ENCODE measurements at places on chromosomes 6 and 20.

DNA sequence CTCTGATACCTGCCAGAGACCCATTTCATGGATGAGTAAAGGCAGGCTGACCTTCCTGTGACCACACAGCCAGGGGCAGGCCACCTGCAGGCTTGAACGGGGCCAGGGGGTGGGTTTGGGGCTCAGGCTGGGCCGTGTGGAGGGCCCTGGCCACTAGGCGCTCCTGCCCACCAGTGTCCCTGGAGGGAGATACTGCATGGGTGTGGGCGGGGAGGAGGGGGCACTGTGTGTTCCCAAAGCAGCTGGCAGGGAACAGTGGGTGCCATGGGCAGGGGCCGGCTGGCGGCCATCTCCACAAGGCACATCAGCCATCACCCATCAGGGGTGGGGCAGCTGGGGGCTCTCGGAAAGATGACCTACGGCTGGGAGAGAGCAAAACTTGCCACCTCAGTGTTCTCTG, 15.4 kb downstream of the SRC start:
- no peak for DNase-seq

- peak; percentile 53 for DNase-seq
Observed at GRCh38 chr6:88813045-88813444, 150.4 kb downstream of the RNGTT start.

DNA sequence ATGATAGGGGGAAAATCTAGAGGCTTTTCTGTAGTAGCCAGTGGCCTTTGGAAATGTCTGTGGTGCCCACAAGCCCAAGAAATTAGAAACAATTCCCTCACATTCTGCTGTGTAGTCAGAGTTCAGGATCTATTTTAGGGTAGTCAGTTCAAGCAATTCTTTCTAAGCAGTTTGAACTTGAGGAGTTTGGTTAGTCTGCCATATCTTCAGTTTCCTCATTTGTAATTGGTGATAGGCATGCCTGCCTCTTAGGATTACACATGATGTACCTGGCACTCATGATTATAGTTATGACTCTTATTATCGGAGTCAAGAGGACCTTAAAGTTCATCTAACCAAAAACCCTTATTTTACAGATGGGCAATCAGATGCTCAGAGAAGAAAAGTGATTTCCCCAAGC, 21.2 kb upstream of the MEP1A start:
- no peak for DNase-seq

GRCh38 chr6:88908598-88909548, 54.5 kb downstream of the RNGTT start:
- DNase-seq, result no peak

GRCh38 chr20:63053432-63054102, 46.8 kb upstream of the BHLHE23 start:
- no peak for DNase-seq

DNA sequence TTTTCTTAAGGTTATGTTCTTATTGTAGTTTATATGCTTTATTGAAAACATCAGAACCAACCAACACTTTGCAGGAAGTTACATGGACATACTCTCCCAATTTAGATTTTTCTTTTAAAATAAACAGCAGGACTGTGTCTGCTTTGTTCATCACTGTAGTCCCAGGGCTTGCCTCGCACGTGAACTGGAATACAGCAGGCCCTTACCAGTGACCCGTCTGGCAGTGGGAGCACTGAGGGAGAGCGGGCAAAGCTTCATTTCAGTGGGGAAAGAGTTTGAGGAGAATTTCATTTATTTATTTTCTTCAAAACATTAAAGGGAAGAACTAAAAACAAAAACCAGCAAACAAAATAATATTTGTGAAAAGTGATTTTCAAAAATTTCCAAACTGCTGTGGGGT, 230.8 kb downstream of the PAX1 start:
- no peak for DNase-seq

DNA sequence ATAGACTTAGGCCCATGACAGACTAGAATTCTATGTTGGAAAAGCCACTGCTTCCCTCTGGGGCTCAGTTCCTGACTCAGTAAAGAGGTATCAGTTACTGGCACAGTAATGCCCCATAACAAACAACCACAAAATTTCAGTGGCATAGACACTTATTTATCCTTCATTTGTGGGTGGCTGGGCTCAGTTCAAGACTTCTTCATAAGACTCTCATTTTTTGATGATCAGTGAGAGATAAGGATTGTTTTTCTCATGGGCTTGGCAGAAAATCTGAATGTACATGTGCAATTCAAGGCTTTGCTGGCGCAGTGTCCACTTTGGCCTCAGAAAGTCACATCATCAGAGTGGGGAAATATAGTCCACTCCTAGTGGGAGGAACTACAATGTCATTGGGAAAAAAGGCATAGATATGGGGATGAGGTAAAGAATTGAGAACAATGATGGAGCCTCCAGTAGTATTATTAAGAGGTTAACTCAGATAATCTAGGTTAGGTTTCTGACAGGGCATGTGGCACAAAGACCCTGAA, 384.6 kb upstream of the FLRT3 start:
- no peak for DNase-seq

GRCh38 chr6:112033791-112034615, 19.9 kb upstream of the CCN6 start:
- no peak for DNase-seq

GRCh38 chr20:17343656-17344452, 117.0 kb downstream of the PCSK2 start:
- DNase-seq, result no peak

DNA sequence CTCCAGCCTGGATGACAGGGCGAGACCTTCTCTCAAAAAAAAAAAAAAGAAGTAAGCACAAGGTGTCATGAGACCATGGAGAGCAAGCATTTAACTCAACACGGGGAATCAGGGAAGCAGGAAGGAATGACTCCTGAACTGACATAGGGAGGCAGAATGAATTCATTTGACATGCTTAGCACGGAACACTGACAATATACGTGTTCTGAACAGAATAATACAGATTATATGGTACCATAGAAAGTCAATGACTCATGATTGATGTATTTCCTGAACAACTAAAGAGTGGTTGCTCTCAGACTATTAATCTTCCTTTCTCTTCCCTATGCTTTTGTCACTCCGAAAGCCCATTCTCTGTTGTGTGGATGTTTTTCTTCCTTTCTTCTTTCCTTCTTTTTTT, 20.7 kb upstream of the ASIP start:
- DNase-seq, result no peak

DNA sequence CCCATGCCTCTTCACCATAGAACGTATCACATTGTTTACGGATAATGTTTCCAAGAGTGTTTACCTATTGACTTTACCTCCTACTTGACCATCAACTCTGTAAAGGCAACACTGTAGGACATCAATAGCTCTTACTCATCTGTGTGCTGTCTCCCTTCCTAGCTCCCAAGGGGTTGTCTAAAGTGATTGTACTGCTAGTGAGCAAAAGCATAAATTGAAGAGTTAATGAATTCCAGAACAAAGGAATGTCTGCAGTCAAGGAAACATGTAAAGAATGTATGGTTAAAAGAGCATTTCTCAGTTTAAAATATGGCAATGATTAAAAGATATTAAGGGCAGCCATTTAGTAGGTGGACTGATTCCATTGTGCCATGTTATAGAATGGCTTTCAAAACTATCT, 985.4 kb downstream of the TBC1D32 start:
- DNase-seq, result peak; percentile 0

DNA sequence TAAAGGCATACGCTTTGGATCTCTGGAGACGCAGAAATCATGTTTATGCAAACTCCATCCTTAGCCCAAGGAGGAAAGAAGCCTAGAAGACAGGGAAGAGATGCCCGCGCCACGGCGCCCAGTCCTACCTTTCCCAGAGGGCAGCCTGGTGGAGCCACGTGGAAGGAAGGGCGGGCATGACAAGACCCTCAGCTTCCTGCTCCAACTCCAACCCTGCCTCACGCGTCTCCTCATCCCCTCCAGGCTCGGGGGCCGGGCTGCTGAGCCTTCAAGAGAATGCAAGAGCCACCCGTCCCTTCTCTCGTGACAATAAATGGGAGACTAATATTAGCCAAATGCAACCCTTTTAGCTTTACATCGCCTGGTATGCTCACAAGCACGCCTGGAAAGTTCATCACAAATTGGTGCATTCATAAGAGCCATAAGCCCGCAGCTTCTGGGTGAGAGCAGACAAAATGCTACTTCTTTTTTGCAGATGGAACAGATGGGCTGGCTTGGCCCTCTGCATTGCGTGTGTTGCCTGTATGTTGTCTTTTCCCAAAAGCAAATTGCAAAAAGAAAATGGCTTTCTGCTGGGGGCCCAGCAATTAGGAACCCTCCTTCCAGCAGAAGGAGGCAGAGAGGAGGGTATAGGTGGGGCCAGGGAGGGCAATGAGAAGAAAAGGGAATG, 8.2 kb upstream of the NTSR1 start:
- no peak for DNase-seq

DNA sequence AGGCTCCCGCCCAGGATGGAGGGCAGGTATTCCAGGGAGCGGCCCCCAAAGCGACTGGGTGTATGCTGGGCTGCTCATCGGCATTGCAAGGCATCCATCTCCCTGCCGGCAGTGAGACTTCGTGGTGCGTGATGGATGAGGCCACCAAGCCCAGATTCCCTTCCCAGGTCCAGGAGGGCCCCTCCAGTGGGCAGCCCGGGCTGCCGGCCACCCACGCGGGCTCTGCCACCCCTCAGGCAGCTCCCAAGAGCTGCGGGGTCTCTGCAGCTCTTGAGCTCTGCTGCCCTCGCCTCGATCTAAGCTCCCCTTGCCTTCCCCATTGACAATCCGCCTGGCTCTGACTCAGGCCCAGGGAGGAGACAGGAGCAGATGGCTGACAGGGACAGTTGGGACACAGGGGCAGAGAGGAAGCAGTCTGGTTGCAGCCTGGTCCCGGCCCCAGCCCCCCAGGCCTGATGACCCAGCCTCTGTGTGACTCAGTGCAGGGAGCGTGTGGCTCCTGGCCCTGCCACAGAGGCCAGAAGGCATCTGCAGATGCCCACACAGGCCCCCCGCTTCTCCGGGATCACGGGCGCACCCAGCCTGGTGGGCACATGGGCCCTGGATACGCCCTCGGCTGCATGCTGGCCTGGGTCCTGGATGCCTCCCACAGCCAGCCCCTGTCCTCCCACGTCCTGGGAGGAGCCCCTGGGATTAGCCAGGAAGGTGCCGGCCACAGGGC, 33.0 kb downstream of the SLCO4A1 start:
- DNase-seq, result no peak

GRCh38 chr6:46637145-46637544, 15.5 kb downstream of the CYP39A1 start:
- no peak for DNase-seq

DNA sequence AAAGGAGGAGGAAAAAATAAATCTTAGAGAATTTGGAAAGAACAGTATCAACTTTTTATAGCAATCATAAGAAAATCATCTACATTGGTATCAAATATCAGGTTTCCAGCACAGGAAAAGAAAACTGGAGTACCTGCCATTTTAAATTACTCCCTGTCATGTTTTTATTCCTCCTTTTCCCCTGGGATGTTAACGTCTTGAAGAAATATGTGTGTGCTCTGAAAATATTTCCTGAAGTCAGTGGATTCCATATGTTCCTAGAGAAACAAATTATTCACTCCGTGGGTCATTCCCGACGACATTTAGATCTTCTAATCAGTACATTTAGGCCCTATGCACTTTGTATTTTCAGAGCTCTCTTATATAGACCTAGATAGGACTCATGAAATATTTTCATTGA, 42.0 kb upstream of the RSPO3 start:
- DNase-seq, result no peak

DNA sequence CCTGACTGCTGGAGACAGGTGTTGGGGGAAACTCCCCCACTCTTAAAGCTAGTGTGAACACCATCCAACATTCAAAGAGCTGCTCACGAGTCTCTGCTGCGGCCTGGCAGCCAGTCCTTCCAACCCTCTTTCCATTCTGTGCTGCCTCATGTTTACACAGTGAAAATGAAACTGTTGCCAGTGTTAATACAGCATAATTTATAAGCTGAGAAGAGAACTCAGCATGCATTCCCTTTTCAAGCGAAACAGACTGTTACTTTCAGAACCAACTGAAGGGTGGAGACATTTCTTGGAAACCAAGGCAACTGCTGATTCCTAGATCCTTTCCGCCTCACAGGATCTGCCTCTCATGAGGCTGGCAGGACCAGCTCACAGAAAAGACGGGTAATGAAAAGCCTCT, 533.8 kb upstream of the ID4 start:
- peak; percentile 57 for DNase-seq

DNA sequence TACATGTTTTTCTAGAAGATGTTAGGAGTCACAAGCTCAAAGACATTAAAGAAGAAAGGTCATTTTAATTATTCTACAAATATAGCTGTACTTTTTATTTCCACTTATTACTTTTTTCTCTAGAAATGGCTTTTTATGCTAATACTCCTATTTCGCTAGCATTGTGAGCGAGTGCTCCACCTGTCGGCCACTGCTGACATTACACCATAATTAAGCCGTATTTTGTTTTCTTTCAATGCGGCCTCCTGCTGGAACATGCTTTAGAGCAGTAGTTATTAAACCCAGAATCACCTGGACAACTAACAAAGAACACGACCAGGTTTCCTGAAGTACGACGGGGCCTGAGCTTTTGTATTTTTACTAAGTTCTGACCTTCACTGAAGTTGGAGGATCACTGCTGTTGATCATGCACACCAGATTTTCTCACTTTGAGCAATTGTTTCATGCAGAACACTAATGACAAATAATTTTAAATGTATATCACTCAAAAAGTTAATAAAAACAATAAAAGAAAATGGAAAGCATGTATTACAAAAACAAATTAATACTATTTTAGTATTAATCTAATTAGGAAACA, 74.1 kb upstream of the PAK5 start:
- DNase-seq, result peak; percentile 68

DNA sequence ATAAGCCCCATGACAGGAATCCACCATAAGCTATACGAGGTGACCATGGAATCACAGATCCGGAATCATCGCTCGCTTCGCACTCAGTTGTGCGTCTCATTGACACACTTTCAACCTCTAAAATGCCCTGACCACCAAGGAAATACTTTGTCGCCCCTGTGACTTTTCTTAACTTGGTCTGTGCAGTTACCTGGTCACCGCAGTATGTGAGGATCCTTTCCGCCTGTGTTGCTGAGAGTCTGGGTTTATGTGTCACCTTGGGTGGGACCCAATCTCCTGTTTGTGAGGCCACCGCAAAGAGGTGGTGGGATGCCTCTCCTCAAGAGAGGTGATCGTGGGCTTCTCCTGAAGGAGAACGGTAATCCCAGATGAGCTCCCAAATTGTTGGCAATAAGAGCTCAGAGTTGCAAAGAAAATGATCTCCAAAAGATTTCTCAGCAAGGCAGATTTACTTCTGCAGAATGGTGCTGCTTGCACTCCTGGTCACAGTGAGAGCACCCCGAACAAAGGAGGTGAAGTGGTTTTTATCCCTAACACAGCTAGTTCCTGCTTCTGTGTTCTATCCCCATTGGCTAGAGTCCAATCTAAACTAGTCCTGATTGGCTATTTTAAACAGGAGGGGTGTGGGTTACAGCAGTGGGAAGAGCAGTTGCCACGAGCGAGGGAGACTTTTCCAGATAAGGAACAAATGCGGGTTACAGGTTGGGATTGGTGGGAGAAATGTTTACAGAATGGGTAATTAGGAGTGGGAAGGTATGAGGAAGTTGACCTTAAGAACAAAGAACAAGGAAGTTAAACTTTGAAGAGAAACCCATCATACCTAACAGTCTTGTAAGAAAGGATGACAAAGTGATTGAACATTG, 9.1 kb upstream of the ZNFX1 start:
- peak; percentile 16 for DNase-seq

GRCh38 chr6:125507987-125508655, 206.4 kb upstream of the HDDC2 start:
- peak; percentile 62 for DNase-seq

All from NCI-H510A treated with DMSO at 0.1 percent for 48 hours (cell line).